ENCODE measurements at places on chromosomes 5 and 9.

GRCh38 chr9:114372921-114373448, 14.8 kb downstream of the AKNA start:
- DNase-seq, result peak; percentile 64

DNA sequence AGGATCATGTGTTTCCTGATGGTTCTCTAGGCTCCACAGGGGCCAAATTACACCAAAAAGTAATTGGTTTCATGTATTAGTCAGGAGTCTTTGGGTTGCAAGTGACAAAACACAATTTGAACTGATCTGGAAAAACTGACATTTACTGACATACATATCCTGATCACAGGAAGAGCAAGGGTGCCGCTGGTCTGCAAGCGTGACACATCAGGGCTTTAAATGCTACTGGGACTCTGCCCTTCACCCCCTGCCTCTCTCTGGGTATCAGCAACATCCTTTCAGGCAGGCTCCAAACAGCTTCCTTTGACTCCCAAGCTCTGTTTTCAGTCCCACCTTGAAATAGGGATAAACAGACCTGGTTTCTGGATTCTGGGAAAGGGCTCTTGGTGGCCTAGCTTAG, 197.5 kb downstream of the PALM2AKAP2 start:
- no peak for DNase-seq

- no peak for DNase-seq
Measured at GRCh38 chr5:16671208-16671607, 54.4 kb upstream of the RETREG1 start.

- no peak for DNase-seq
Measured at GRCh38 chr5:7325975-7326913, 69.7 kb upstream of the ADCY2 start.

GRCh38 chr5:50647726-50648125, 18.7 kb upstream of the PARP8 start:
- no peak for DNase-seq

DNA sequence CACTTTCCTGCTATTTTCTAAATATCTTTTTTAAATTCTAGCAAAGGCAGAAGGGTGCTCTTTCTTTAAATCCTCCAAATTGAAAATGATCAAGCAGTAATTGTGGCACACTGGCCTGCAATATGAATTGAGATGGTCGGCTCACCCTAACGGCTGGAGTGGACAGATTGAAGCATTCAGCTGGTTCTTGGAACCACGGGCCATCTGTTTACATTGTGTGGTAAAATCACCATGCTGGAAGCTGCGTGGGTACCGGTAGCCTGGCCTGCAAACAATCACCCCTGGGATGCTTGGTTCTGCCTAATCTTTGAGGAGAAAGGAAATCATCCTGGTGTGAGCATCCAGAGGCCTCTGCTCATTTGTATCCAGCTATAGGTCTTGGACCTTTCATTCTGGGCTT, 289.3 kb downstream of the ZNF608 start:
- DNase-seq, result no peak

DNA sequence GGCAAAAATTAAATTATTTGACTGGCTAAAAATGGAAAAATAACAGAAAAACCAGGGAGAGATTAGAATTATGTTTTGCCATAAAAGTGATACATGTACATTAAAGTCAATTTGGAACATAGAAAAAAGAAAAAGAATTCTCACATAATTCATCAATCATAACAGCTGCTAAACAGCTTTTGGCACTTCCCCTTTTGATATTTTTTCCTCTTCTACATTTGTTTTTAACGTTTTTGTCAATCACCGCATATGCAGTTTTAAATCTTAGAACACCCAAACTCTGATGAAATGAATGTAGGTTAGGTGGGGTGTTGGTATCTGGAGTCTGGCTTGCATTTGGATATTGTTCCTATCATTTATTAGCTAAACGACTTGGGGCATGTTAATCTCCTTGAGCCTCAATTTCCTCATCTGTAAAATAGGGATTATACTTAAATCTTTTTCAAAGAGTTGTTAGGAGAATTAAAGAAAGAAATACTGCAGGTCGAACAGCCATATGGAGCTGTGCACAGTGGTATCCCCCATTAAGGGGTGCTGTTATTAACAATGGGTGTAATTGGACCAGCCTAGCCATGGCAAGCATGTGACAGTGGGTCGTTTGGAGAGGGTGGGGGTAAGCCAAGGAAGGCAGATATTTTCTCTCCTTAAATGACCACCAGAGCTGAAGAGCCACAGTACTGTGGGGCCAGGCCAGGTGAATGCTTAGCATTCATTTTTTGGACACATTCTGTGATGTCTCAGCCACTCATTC, 22.6 kb downstream of the NPR3 start:
- no peak for DNase-seq

- DNase-seq, result no peak
Measured at GRCh38 chr9:3732077-3733038, 206.6 kb upstream of the RFX3 start.
